ENCODE measurements at places on chromosomes 16 and 17.

DNA sequence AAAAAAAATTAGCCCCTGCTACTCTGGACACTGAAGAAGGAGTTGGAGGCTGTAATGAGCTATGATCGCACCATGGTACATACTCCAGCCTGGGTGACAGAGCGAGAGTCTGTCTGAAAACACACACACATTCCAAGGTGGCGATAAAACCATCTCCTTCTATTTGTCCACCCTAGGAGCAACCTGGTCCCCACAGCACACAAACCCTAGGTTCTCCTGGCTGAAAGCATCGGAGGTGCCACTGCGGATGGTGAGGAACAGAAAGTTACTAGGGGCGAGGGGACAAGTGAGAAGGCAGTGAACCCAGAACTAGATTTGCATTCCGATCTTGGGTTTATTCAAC is 1.4 kb upstream of the ECI1 start:
- DNase-seq: no peak

- no peak for DNase-seq
Measured at GRCh38 chr17:29073045-29073444, 30.1 kb downstream of the PIPOX start.

- no peak for DNase-seq
Measured at GRCh38 chr16:77784441-77785372, 3.7 kb upstream of the VAT1L start.

DNA sequence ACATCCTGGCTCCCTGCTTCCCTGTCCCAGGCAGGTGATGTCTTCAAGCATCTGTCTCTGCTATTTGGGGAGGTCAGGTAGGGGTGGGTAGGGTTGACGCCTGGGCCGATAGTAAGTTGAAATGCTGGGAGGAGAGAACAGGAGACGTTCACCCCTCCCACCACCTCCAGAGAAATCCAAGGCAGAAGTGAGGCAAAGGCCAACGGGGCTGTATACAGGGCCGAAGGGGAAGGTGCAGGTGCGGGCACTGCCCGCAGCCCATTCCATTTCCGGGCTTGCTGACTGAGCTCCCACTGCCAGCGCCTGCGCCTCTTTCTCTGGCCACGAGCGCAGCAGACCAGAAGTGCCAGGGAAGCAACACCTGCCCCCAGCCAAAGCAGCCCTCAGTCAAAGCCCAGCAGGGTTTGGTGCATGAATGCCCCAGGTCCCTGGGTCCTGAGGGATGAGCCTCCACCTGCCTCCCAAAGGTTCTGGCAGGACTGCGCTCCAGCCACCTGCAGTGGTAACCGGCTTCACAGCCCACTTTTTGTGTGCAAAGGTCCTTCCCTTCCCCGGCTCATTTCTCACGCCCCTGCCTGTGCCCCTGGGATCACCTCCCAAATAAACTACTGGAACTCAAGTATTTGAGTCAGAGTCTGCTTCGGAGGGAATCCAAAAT is 127.6 kb upstream of the TNRC6C start:
- DNase-seq: no peak

DNA sequence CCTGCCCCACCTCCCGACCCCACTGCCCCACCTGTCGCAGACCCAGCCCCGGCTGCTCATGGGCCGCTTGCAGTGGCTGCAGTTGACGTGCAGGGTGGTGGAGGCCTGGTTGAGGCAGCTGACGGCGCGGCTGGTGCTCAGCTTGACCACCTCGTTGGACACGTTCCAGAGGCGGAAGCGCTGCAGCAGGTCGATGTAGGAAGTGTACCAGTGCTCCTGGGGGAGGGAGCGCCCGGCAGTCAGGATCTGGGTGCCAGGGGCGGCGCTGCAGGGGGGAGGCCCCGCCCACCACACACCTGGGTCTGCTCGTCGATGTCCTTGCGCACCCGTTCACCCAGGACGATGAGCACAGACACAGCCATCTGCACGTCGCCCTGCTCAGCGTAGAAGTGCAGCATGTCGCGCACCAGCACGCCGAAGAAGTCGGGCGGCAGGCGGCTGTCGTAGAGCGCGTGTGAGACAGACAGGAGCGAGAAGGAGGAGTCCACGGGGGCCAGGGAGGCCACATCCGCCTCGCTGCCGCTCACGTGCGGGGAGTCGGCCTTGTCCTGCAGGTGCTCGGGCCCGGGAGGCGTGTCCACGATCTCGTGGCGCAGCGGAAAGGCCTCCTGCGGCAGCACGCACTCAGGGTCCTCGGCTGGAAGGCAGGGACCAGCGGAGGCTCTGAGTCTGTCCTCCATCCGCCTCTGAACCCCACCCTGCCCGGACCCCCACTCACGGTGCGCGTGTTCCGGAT is 995 bp upstream of the JMJD8 start:
- DNase-seq: peak; percentile 65

DNA sequence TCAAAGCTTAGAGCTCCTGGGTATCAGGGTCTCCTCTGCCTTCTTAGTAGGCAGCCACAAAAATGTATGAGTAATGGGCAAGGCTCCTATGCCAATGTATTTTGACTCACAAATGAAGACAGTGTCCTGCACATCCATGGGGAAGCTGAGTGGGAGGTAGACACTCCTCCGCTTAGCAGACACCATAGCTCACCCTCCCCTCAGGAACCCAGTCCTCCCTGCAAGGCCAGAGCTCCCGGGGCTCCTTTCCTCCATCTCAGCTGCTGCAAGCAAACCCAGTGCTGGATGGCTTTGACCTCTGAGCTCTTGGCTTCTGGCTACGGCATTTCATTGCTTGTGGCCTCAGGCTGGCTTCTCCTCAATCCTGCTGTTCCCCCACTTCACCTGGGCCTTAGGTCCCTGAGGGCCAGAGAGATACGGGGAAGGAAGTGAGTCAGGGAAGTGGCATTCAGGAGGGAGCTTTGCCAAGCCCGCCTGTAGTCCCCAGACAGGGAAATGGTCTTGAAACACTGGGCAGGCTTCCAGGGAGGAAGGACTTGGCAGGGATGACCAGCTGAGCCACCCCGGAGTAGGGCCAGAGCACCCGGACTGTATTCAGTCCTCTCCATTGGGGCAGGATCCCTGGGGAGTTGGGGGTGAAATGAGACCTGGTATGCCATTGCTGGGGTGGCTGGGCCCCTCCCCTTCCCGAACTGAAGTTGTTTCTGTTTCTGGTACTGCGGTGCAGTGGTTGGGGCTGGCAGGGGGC is 4.5 kb downstream of the ABCC3 start:
- DNase-seq: peak; percentile 94

DNA sequence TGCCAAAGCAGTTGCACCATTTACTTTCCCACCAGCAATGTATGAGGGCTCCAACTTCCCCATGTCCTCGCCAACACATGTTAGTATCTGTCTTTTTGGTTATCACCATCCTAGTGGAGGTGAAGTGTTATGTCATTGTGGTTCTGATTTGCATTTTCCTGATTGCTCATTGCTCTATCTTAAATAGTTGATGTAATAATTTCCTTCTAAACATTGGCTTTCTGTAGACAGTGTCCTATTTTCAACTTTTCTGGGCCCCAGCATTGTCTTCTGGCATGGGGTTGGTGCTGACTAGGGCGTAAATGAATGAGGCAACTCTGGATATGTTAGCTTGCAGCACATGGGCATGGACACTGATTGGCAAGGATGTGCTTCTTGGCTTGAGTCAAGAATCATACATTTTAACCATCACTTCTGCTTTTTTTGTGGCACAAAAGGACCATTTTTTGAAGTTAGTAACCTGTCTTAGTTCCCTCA is 25.1 kb downstream of the PLCG2 start:
- no peak for DNase-seq

DNA sequence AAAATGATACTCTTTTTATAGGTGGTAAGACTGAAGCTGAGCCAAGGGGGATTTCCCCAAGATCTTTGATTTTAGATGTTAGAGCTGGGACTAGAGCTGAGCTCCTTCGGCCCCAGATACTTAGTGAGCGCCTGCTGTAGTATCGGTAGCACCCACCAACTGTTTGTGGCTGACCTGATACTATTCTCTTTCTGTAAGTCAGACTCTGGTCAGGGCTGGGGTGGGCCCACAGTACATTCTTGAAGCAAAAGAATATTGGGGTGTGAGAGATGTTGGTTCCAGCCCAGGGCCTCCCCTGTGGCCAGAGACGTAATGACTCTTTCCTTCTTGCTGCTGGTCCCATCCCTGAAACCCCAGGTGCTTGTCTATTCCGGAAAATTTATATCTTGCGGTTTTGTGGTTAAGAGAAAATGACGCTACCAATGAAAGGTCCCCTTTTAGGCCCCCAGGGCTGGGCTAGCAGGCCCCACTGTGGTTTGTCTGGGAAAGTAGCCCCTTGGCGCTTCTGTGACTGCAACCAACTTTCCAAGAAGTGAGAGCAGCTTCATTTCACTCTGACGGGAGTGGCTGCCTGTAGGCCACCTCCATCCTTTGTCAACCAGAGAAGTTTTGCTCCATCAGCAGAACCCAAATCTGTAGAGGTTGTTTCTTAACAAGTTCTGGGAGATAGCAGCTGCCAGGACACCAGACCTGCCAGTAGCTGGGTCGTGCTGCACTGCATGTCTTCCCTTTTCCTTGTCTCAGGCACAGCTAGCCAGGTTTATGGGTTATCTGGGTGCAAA is 86.4 kb upstream of the LGALS9 start:
- DNase-seq: no peak

Measured in left lobe of liver (tissue), 2 donors.